Endodermal cell (in vitro differentiated cells): ENCODE measurements at places on chromosomes 13 and 19. TPM values are rescaled to one million over a fixed set of nuclear protein-coding genes. Genes with fewer than 3 reads are reported as not detected.

GRCh38 chr13:41587490-41587889, 130.1 kb downstream of the RGCC start:
- peak; percentile 76 for DNase-seq

DNA sequence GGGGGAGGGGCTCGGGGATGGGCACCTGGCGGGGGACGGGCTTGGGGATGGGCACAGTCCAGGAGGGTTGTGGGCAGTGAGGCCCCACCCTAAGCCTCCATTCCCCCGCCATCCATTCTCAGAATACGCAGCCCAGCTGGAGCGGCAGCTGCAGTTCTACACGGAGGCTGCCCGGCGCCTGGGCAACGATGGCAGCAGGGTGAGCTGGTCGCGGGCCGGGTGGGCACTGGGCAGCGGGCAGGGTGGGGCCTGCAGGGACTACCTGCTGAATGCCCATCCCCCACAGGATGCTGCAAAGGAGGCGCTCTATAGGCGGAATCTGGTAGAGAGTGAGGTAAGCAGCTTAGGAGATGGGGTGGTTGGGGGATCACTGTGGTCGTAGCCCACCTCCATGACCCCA, 8.3 kb downstream of the PODNL1 start:
- DNase-seq: no peak

DNA sequence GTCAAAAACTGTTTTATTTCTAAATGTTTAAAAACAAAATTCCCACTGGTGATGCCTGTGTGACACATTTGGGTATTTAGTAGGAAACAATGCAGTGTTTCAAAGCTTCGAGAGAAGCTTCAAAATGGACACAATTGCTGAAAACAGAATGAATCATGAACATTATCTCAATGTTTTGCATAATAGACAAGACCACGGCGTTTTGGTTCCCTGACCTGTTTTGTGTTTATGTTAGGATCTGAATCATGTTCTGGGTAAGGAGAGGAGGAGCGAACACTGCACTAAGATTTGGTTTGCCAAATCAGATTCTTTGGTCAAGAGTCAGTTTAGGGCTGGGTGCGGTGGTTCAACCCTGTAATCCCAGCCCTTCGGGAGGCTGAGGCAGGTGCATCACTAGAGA, 42.2 kb downstream of the IFT88 start:
- no peak for DNase-seq

DNA sequence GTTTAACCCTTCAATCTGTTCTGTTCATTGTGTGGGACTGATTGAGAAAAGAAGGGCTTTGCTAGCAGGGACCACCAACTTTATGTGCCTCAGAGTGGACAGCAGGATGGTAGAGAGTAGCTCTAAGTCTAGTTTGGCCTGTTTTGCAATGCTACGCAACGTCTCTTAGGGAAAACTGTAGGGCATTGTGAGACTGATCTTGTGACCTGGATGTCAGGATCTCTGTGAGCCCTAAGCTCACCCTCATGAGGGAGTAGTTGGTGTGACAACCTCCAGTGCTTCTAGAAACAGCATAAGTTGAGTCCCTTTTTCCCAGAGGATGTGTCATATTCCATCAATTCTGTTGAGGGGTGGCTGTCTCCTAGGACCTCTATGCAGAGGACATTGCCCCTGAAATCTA, 9.5 kb upstream of the ZNF543 start:
- no peak for DNase-seq

DNA sequence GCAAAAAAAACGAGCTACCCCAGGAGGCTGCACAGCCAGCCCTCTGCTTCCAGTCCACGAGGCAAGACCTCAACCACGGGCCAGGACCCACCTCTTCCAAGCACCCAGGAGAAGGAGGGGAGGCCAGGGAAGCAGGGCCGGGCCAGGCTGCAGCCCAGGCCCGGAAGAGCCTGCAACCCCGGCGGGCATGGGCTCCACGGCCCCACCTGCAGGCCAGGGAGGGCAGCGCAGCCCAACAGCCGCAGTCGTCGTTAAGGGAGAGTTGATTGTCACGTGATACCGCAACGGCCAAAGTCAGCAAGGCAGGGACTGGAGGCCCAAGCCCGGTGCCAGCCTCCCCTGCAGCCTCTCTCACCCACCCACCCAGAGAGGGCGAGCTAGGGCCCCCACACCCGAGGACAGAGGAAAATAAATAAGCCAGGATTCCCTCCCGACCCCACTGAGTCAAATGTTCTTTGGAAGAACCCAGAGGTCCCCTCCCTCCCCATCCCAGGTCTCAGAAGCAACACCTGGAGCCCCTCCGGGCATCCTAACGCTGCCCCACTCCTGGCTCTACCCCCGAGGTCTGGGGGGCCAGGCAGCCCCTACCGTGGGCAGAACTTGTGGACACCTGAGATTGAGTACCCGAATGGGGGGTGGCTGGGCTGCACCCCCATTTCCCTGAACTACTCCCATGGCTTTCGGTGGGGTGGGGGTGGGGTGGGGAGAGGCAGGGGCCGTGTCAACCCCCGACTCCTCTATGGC, 5.2 kb upstream of the REXO1 start:
- peak; percentile 96 for DNase-seq

DNA sequence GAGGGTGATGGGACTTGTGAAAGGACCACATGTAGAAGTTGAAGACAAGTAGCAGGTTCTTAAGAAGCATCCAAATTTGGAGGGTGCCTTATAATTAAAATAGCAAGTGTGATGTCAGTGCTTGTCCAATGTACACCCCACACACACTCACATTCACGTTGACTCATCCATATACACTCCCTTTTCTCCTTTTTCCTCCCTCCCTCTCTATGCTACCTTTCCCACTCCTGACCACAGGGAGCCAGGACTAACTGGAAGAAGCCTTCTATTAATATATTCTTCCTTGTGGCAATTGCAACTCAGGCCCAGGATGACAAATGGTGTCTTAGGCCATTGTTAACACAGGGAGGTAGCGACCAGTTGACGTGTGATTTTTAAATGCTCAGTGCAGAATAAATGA, 16.3 kb upstream of the GPR183 start:
- no peak for DNase-seq

DNA sequence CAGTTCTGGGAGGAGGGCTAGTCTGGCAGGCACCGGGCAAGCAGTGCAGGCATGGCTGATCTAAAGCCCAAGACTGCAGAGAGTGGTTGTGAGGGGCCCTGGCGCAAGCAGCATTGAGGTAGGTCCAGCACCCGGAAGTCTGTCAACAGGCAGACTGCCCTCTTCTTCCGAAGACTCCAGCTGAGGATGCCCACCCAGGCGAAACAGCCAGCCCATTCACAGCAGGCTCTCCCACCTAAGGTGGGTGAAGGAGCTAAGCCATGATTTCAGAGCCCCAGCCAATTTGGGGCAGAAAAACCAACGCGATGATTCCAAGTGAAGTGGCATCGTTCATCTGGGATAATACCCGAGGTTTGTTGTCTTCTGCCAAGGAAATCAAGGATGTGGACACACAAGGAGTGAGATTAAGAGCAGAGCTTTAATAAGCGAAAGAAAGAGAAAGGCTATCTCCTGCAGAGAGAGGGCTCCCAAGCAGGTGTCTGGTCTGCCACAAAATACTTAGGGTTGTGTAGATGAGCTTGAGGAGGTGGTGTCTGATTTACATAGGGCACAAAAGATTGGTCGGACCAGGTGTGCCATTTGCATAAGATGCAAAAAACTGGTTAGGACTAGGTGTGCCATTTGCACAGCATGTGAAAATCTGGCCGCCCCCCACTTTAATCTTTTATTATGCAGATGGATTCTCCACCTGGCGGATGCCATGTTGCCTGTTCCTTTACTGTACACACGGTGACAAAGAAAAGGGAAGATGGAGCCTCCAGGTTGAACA, 22.6 kb downstream of the FAM124A start:
- DNase-seq: peak; percentile 68

- DNase-seq: peak; percentile 87
These were observed 1124.2 kb downstream of the SLITRK1 start for GRCh38 chr13:82758044-82758443.

DNA sequence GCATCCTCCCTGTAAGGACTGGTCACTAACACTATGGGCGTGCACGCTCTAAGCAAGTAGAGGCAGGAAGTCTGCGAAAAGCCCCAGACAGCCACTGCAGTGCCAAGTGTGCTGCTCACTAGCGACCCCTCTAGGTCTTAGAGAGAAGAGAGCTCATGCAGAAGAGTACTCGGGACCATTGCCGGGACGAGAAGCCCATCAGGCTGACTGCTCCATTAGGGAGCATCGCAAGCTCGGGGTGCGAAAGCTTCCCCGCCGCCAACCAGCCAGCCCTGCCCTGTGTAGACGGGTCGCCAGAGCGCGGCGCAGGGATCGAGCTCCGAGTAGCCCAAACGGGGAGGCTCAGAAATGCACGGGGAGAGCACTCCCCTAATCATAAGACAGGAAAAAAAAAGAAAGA, 16.6 kb downstream of the POU4F1 start:
- DNase-seq: peak; percentile 92

- DNase-seq: no peak
These were observed 228.5 kb downstream of the ZIC5 start for GRCh38 chr13:99743094-99743493.

- peak; percentile 97 for DNase-seq
These were observed 67.8 kb downstream of the SPACA7 start for GRCh38 chr13:112443995-112444311.

GRCh38 chr13:102591988-102592781, 4.6 kb upstream of the TPP2 start:
- peak; percentile 95 for DNase-seq

GRCh38 chr13:97948041-97948440, 5.4 kb upstream of the IPO5 start:
- DNase-seq: no peak

GRCh38 chr19:5364674-5365073, 24.1 kb upstream of the PTPRS start:
- peak; percentile 78 for DNase-seq

DNA sequence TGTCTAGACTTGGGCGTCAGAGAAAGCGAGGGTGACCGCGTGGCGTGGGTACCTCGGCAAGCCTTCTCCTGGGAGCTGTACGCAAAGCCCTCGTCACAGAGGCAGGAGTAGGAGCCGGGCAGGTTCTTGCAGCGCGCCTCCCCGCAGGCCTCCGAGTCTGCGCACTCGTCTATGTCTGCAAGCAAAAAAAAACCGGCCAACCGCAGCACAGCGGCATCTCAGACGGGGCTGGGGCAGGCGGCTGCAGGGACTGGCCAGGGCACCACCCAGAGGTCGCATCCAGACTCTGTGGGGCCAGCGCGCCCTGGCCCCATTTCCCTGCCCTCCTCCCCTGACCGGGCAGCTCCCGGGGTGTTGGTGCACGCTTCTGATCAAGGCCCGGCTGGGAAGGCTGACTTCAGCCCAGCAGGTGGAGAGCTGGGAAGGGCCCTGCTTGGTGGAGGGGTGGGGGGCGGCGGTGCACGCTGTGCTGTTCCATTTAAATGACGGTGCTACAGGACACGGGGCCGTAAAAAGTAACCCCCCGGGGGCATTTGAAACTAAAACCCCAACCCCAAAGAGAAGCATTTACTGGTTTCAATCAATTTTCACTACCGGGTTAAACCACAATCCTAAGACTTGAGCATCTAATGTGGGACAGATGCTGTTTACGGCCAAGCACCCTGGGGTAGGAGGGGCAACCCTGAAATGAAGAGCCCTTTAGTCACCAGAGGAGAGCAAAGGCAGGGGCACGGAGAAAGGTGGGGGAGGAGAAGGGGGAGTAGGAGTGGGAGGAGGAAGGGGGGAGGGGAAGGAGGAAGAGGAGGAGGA, 28.2 kb downstream of the GAS6 start:
- no peak for DNase-seq

GRCh38 chr13:49731766-49732165, 40.5 kb upstream of the EBPL start:
- DNase-seq: no peak

GRCh38 chr13:76656500-76656899, 229.7 kb downstream of the KCTD12 start:
- no peak for DNase-seq

DNA sequence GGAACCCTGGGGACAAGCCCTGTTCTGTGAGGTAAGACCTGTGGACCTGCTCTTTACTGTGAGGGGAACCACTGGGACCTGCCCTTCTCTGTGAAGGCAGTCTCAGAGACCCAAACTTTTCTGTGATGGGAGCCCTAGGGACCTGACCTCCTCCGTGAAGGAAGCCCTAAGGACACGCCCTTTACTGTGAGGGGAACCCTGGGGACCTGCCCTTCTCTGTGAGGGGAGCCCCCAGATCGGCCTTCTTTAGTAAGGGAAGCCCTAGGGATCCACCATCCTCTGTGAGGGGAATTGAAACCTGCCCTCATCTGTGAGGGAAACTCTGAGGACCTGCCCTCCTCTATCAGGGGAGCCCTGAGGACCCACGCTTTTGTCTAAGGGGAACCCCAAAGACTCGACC, 343.5 kb downstream of the UQCRFS1 start:
- DNase-seq: no peak

DNA sequence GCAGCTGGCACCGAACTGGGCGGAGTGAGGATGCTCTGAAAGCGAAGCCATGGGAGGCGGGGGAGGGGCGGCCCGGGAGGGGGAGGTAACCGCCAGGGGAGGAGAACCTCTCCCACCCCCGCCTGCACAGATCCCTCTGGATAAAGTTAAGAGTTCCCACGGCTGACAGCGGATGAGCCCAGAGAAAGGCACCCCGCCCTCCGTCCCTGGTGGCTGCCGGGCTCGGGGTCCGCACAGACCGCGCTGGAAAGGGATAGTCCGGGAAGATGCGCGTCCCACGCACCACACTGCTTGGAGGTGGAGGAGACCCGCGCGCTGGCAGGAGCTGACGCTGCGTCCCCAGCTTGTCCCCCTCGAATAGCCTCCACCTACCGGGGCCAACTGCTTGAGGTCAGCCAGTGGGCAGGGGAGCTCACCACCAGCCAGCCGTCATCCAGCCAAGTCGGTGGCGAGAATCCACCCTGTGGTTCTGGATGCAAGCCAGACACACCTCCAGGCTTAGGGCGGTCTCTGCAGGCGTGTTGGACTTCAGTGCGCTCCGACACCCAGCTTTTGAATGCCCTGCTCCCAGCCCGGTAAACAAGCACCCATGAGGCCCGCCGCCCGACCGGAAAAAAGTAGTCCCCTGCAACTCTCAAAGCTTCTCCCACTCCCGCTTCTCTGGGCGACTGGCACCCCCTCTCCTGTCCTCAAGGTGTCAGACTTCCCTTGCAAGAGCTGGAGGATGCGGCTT, at the start of gene TRPC4:
TSS of gene TRPC4 (minus strand) at position 17 of the 733 bp plus-strand sequence. CDS start 86,439 bp downstream, outside the sequence.
- DNase-seq: peak; percentile 92

- no peak for DNase-seq
These were observed 234.9 kb downstream of the PCDH9 start for GRCh38 chr13:66995203-66995611.

- DNase-seq: no peak
These were observed at the start of gene TMTC4 for GRCh38 chr13:100674572-100674871. TSS of gene TMTC4 (minus strand) at chr13:100674795. CDS start at chr13:100670362, 4,433 bp downstream.

Gene PRMT1
- 362 and 384 TPM in 2 replicates for total RNA-seq

Gene KLK4
- not detected in 3 replicates for total RNA-seq

Gene KCNC3
- 10.7 to 11.9 TPM (median 10.7 TPM) in 3 replicates for total RNA-seq

Gene GPR12
- total RNA-seq: not detected in 2 replicates

Gene FAM83E
- 4.4 to 6.2 TPM (median 5.3 TPM) in 3 replicates for total RNA-seq

Gene PLEKHJ1
- total RNA-seq: 142 to 192 TPM (median 185 TPM) in 3 replicates

Gene MBD3L3
- total RNA-seq: not detected in 3 replicates

Gene SYT5
- not detected in 2 replicates for total RNA-seq

Gene SYCN
- total RNA-seq: not detected in 3 replicates

Gene ICAM5
- 0.18 to 11.5 TPM (median 0.53 TPM) in 3 replicates for total RNA-seq

Gene IRGC
- not detected in 2 replicates for total RNA-seq

Gene TMEM86B
- total RNA-seq: 5.6 and 5.9 TPM in 2 replicates
